CD4-positive, alpha-beta T cell treated with Interleukin-2 at 100 ng/mL for 4 hours (primary cell): ENCODE measurements at places on chromosomes 5 and 9.
A peak's percentile ranks its signal among the peaks of the same experiment; 100 is the strongest.

- DNase-seq: no peak
These were observed 169.2 kb upstream of the MVB12B start for GRCh38 chr9:126157423-126157822.

- DNase-seq: no peak
These were observed 23.4 kb upstream of the COL27A1 start for GRCh38 chr9:114131808-114132549.

DNA sequence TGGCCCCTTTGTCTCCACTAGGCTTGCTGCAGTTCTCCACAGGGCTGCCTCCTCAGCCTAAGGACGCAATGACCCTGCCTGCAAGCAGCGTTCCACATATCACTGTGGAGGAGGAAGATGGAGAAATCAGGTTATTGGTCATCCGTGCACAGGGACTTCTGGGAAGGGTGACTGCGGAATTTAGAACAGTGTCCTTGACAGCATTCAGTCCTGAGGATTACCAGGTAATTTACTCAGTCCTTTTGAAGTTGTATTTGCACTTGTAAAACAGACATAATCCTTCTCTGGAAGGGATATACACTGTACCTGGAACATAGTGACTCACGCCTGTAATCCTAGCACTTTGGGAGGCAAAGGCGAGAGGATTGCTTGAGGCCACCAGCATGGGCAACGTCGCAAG lies 116.6 kb downstream of the ADGRV1 start:
- no peak for DNase-seq

GRCh38 chr9:84121991-84122523 lies 141.5 kb downstream of the RMI1 start:
- no peak for DNase-seq

DNA sequence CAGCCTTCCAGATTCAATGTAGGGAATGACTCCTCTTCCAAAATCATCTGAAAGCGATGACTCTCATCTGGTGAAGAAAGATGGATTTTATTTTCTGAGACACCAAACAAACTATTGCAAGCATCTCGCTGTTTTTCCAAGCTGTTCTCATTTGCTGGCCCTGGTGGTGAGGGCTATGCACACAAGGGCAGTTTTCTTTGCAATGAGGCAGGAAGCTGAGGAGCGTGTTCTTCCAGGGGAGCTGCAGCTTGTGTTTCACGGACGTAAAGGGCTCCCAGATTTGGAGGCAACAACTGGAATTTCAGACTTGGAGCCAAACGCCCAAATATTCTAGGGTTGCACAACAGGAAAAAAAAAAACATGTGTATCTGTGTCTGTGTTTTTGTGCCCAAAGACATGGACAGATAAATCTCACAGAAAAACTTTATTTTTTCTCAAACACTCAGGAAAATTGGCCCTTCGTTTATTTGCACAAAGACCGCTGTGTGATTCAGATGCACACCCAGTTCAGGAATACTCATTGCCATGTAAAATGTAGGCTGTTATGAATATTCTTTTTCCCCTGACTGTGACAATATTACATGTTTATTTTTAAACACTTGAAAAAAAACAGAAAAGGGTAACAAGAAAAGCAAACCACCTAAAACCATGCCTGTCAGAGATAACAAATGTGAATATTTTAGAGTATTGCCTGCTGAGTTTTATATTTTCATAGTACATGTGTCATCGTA lies 151.3 kb downstream of the GAS1 start:
- DNase-seq: no peak

DNA sequence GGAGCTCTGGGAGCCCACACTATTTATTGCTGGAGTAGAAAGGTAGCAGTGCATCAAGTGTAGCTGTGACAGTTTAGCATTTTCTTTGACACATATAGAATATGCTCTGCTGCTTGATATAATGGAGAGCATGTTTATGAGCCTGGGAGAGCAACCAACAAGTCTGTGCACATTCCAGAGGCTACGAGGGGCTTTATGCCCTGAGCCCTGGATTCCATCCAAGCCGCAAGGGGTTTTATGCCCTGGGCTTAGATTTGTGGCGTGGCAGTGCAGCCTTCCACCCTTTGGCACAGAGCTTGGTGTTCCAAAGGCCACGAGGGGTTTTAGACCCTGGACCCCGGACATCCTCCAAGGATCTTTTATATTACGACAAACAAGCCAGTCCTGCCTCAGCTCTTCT lies 14.6 kb downstream of the CDH6 start:
- no peak for DNase-seq

DNA sequence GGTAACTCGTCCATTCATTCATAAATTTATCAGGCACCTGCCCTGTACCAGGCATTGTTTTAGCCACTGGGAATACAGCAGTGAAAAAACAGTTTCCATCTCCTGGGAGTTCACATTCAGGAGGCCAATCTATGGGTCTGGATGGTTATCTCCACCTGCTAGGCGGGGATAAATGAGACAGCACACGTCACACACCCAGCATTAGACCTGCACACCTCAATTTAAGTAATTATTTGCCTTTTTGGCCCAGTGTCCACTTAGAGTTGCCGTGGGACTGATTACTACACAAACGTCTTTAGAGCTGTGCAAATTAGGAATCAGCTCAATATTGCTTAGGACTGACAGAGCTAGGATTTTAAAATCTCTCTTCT lies 46.1 kb downstream of the STK10 start:
- DNase-seq: no peak

DNA sequence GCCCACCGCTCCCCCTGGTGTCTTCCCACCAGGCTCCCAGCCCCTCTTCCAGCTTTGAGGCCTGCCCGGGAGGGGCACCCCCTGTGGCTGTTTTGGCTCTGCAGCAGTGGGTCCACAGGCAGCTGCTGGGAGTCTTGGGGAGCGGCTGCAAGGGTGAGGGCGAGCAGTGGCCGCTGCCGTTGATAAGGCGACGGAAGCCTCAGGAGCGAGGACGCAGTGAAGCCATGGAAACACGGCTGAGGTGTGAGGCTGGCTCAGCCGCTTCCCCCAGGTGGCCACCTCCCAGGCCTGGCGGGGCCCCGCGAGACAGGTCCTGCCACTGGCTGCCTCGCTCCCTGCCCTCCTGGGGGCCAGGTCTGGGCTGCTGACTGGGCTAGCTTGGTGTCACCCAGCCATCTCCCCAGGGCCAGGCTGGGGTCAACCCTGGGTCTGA lies 41.5 kb downstream of the CXXC5 start:
- DNase-seq: no peak

DNA sequence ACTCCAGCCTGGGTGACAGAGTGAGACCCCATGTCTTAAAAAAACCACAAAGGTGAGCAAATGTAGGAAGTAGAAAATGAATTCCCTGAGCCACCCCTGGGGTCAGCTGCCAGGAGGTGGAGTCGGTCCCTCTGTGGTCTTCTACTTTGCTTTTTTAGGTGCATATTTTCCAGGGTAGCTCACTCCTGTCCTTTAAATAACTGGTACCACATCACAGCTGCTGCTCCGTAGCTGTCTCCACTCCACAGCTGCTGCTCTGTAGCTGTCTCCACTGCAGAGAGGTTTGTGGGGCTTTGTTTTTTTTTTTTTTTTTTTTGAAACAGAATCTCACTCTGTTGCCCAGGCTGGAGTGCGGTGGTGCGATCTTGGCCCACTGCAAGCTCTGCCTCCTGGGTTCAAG lies 8.9 kb downstream of the WDR5 start:
- no peak for DNase-seq

DNA sequence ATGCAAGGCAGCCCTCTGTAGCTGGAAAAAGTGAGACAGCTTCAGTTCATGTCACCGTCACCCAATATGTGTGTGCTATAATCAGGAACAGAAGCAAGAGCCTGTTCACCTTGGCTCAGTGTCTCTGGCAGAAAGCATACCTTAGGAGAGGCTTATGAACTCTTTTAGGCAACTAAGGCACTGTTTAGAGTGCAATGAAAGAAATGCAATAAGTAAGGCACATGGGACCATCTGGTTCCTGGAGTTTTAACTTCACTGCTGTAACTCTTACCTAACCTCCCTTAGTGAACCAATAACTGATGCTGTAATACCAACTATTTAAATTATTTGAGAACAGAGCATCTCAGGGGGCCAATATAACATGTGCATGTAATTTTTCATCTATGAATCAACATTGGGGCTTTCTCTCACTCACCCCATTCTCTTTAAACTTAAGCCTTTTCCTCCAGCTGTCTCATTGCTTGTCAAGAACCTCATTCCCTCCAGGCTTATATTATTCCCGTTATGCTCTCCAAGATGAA lies 32.4 kb downstream of the C9 start:
- DNase-seq: no peak

GRCh38 chr9:86353655-86354010 lies 577 bp downstream of the TUT7 start:
- DNase-seq: no peak

DNA sequence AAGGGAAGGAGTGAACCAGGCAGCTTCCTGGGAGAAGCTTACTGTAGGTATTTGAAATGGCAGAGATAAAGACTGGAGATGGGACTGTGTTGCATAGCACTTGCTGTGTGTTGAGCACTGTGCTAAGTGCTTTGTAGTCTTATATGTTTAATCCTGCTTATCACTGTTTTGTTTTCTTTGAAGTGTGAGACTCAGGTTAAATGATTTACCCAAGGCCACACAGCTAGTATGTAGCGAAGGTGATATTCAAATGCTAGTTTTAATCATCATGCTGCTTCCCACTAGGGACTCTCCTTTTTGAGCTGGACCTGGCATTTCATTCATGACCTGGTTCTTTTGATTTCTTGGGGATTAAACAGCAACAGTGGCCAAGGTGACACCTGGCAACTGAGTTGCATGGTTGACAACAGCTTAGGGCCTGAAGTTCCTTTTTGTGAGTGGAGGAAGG lies 35.3 kb upstream of the SPRY4 start:
- no peak for DNase-seq

DNA sequence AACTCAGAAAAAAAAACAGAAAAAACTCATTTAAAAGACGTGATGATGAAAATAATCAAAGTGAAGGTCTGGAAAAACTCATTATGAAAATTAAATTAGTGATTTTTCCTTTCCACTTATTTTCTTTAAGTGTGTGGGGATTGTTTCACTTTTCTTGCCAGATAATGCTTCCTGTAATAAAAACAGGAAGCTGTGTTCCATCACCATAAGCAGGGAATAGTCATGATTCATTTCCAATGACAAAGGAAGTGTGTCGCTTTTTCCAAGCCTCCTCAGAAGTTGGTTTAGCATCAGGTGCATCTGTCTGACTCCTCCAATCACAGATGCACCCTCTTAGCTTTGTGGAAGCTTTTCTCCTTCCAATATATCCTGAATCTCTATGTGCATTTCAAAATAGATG lies 2068.7 kb downstream of the MAT2B start:
- no peak for DNase-seq

GRCh38 chr5:76082772-76083554 lies at the start of gene SV2C:
SV2C (plus strand) TSS chr5:76083383; CDS start chr5:76131751, 48,368 bp downstream.
- no peak for DNase-seq

DNA sequence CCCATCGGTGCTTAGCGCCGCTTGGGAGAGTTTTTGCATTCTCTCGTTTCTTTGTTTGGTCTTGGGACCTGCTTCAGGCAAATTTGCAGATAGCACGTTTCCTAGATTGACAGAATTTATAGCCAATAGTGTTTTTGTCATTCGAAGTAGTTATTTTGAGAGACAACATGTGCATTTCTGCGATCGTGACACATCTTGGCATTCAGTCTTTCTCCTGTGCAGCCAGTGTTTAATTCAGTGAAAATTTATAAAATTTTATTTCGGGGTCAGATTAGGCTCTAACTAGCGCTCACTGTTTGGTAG lies 830 bp downstream of the PRRC1 start:
- peak; percentile 35 for DNase-seq

GRCh38 chr5:146825033-146825432 lies 53.5 kb downstream of the PPP2R2B start:
- no peak for DNase-seq

DNA sequence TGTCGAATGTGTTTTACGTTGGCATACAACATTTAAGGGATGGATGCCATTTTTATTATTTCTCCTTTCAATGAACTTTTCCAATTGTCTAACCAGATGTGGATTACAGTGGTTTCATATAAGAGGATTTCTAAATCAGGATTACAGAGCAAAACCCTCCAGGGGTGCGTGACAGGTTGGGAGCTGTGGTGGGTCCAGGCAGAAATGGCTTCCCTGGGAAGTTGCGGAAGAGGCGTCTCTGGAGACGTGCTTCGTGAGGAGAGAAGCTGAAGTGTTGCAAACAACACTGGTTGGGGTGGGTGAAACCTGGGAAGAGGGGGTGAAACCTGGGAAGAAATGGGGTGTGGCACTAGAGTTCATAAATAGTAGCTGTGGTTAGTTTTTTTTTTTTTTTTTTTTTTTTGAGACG lies 4.5 kb upstream of the RPL26L1 start:
- DNase-seq: no peak

DNA sequence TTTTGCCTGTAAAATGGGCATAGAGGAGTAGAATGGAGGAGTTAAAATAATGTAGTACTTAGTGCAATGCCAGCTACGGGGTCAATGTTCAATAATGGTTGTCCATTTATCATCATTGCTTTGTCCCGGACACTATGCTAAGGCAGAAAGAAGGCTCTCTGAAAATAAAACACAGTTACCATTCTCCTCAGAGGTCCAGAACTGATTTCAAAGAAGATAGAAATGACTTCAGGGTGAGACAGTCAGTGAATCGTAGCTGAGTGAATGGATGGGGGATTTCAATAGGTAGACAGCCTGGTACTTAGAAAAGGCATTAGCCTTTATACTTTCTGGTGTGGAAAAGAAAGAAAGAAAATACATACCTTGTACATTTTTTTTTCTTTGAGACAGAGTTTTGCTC lies 1.2 kb upstream of the AK3 start:
- DNase-seq: no peak

GRCh38 chr9:95985440-95986055 lies 110.1 kb downstream of the ERCC6L2 start:
- DNase-seq: no peak

DNA sequence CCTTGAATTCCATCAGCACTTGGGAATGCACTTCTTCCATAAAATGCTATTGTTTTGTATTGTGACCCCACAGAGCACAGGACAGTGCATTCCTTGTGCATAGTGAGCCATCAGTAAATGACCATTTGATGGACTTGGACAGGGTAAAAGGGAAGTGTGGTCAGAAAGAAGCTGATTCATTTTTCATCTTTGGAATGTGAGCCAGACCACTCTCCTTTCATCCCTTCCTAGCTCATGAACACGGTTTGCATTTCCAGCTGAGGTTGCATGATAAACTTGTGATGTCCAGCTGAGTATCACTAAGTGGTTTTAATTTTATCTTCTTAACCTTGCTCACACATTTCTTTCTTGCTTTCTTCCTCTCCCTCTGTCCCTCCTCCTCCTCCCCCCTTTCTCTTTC lies 101.3 kb downstream of the NUDT12 start:
- no peak for DNase-seq

GRCh38 chr5:71904852-71905251 lies 185.8 kb downstream of the CARTPT start:
- no peak for DNase-seq
